Renal cortical epithelial cell (primary cell): ENCODE measurements at places on chromosomes 12 and 14. TPM values are rescaled to one million over a fixed set of nuclear protein-coding genes. Genes with fewer than 3 reads are reported as not detected.

DNA sequence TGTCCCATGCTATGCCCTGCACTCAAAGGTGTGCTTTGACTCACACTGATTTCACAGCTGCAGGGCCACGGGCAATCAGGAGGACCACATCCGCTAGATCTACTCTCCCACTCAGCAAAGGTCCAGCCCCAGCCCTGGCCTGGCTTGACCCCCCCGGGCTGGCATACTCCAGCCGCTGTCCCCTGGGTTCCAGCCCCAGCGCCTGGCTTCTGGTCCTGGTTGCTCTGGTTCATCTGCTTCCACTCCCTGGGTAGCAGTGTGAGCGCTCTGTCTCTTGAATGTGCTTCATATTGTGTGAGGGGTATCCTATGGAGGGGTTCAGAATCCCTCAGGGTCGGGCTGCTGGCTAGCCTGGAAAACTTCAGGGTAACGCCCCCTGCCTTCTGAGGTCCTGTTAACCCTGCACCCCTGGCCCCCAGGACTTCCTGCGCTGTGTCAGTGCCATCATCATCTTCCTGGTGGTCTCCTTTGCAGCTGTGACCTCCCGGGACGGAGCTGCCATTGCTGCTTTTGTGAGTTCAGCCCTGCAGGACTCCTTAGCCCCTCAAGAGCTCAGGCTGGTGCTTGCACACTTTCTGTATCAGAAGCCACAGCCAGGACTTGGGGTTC is 1.9 kb downstream of the CMTM5 start:
- DNase-seq = no peak

P2RX2 gene
- total RNA-seq = not detected in 2 replicates

GRCh38 chr12:31346267-31346666 is 20.3 kb upstream of the SINHCAF start:
- peak; percentile 50 for DNase-seq

GZMB gene
- not detected in 2 replicates for total RNA-seq

- peak; percentile 62 for DNase-seq
These were observed 61.7 kb downstream of the PPM1H start for GRCh38 chr12:62873116-62873825.

DNA sequence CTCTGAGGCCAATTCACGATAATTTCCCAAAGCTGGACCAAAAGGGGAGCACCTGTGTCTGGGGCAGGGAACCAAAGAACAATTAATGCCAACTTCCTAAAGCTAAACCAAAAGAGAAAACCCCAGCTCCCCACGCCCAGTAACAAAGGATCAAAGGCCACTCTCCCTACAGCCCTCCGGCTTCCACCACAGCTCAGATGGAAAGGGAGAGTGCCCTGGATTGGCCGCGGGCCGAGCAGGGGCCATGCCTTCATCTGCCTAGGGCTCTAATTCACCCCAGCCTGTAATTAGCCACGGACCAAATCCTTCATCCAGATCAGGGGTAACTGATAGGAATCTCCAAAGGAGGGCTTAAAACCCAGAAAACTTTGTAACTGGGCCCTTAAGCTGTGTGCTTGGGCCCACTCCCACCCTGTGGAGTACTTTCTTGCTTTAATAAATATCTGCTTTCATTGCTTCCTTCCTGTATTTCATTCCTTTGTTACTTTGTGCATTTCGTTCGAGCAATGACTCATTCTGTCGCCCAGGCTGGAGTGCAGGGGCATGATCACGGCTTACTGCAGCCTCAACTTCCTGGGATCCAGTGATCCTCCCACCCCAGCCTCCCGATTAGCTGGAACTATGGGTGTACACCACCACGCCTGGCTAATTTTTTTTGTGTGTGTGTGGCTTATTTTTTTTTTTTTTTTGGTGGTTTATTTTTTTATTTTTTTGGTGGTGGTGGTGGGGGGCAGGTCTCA is 65.5 kb upstream of the PPP4R3A start:
- no peak for DNase-seq

DNA sequence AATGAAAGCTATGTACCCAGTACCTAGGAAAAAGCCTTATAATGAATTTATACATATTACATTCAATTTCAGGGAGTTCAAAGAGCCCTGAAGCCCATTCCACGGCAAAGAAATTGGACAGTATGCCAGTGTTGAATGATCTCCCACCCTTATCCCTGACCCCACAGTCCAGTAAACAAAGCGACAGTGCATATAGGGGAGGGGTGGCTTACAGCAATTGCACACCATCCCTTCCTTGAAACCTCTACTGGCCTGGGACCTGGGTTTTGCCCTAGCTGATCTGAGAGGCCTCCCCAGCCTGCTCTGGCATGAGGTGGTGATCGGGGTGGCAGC is 17.3 kb upstream of the RND1 start:
- DNase-seq = no peak

RPL10L gene
- not detected in 2 replicates for total RNA-seq

DNA sequence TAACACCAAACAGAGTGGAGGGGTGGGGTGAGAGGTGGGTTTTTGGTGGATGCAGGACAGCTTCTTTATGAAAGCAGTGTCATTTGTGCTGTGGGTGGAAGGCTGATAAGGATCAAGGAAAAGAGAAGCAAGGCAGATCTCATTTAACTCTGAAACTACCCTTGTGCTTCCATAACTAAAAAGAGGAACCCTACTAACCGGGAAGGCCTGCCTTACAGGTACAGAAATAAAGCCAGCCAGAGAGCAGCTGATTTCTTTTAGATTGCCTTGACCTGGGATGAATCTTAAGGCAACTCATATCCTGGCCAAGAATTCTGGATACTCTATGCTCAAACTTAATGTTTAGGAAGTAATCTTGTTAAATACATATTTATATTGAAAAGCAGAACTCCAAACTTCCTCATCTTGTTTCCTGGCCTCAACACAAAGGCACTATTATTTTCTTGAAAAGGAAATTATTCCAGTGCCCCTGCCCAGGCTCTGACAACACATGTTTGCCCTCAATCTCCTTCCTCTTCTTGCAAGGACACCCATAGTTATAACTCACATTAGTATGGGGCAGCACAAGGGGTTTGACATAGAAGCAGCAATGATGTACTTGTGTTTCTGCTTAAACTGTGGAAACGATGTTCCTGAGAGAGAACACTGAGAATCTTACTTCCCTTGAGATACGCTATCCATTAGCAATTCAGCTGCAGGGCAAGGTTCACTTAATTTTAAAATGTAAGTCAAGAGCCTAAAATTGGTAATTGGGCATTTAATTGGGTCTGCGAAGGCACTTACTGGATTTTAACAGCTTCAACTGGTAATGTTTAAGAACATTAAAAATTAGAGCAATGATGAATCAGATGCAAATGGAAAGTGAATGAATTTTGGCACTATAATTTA is 173.7 kb downstream of the STXBP6 start:
- DNase-seq = no peak

DNA sequence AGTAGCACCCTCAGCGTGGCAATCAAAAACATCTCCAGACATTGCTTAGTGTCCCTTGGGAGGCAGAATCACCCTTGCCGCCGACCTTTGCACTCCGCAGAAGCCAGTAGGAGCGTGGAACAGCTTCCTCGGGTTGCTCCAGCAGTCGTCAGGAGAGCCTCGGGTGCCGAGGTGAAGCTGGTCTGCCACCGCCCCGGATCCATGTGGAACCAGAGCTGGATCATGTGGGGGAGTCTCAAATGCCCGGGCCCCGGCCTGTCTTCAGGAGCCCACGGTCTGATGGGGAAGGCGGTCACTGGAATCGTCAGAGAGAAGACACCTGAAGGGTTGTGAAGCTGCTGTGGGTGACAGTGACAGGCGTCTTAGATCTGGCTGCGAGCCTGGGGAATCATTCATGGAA is 14.3 kb downstream of the MVK start:
- DNase-seq = no peak

PELI2 gene
- 2.1 and 8.9 TPM in 2 replicates for total RNA-seq

GRCh38 chr14:64658201-64658600 is 46.0 kb upstream of the PLEKHG3 start:
- DNase-seq = no peak

DENND5B gene
- total RNA-seq = 9.2 and 23.9 TPM in 2 replicates

- DNase-seq = no peak
These were observed 890 bp upstream of the KIF26A start for GRCh38 chr14:104137297-104138097.

PRR4 gene
- total RNA-seq = 1.4 and 2.3 TPM in 2 replicates

DNA sequence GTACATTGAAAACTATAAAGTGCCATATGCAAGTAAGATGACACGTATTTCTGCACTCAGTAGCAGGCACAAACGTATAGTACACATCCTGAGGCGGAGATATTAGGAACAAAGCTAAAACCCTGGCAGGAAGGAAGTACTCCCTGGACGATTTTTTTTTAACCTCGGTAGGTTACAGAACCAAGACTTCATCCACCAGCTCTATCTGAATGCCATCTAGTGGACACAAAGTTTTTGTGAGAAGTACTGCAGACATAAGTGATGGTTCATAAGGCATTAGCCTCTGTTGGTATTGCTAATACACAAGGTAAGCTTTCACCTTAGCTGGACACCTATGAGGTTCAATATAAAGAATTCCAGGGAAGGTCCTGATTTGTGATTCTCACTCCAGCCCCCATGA is 83.0 kb upstream of the CCDC196 start:
- DNase-seq = peak; percentile 54

DNA sequence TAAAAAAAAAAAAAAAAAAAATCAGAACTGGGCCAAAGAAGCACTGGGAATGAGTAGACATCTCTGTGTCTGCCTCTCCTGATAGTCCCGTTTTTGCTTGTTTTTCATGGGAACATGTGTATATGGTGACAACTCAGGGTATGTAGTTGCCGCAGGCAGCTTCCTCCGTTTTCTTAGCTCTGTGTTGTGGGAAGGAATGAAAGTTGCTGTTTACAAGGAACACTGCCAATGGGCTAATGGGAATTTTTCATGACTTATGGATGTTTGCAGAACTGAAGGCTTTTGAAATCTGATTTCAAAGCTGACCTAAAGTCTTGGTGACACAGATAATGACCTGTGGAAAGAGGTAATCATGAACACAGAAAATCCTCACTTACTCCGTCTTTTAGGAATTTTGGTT is 146.4 kb upstream of the BTG1 start:
- no peak for DNase-seq

AMN gene
- 1.4 and 2.5 TPM in 2 replicates for total RNA-seq

- no peak for DNase-seq
These were observed 792.0 kb downstream of the MED13L start for GRCh38 chr12:115485503-115485902.

TPH2 gene
- 0.05 TPM in 1 of 2 replicates, not detected in the other for total RNA-seq

DNA sequence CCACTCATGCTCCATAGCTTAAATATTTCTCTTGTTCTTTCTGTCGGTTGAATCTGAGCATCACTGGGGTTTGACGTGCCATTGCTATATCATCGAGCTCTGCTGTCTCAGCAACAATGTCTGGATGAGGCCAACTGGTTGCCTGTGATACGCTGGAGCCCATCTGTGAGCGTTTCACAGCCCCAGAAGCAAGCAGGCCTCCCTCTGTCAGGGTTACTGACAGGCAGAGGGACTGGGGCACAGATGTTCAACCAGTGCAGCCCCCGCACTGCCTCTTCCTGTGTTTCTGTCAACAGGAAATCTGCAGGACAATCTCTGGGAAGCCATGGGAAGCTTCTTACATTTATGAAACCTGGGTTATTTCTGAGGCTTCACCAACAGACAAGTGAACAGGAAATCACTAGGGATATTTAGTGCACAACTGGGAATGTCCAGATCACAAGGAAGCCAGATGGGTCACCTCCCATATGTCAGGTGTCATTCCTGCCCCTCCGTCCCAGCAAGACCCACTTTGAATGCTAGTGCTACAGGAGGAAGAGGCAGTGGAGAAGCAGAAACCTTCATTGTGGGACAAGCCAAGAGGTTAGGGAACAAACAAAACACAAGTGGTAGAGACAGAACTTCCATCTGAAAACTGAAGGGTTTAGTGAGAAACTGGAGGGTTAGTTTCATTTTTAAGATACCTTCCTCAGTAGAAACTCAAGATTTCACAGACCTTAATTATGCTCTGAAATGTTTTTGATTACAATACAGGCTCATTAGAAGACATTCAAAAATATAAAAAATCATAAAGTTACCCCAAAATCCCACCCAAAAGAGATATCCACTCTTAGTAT is 24.1 kb downstream of the DMAC2L start:
- DNase-seq = no peak

DNA sequence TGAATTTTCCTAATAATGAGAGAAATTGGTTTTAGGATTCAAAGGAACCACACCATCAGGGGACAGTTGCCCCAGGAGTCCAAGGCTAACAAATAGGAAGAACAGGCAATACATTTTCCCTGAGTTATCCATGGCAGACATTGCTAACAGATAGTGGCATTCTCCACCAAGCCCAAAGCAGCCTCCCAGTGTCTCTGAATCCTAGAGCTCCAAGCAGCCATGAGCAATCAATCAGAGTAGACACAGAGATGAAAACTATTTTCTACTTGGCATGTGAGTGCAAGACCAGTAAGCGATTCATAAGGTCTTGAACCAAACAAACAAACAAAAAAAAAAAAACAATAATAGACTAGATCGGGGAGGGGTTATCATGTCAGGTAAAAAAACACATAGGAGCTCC is 515.7 kb downstream of the MED13L start:
- DNase-seq = no peak

COX6A1 gene
- 413 and 865 TPM in 2 replicates for total RNA-seq

DNA sequence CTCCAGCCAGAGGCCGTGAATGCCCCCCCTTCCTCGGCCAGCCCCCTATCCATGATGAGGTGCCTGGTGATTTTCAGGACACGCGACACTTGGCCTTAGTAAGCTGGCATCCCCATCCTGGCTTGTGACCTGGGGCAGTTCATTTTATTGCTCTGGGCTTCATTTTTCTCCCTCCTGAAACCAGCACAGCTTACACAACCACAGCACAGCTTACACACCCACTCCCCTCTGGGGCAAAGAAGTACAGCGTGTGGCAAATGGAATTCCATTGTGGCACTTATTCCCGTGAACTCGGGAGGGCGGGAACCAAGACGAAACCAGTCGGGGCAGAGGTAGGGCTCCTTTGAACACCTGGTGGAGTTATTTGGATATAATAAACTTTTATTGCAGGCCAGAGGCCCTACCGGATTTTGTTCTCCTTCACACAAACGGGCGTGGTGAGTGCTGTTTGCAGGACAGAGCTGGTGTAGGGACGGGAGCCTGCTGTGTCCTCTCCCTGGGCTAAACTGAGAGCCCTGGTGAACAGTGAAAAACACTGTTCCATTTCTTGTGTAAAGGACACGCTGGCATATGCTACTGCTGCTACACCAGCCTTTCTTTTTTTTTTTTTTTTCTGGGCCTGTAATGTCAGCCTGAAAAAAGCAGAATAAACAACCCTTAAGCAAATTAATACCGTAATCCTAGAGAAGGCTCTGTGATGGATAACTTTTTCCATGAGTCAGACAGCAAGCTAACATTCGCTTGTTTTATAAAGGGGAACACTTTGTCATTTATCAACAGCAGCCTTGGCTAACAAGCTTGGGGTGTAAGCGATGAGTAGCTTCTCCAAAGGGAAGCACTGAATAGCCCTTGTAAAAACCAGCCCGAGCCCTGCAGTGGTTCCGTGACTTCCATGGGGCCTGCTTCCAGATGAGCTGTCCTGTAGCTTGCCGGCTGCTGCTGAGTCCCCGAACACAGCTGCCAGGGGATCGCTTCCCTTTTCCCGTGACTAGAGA is 29.3 kb downstream of the CD9 start:
- peak; percentile 88 for DNase-seq

ANAPC5 gene
- 115 and 148 TPM in 2 replicates for total RNA-seq

ZBTB42 gene
- total RNA-seq = 7.6 and 8.1 TPM in 2 replicates
